ENCODE measurements at places on chromosomes 7 and 10.

DNA sequence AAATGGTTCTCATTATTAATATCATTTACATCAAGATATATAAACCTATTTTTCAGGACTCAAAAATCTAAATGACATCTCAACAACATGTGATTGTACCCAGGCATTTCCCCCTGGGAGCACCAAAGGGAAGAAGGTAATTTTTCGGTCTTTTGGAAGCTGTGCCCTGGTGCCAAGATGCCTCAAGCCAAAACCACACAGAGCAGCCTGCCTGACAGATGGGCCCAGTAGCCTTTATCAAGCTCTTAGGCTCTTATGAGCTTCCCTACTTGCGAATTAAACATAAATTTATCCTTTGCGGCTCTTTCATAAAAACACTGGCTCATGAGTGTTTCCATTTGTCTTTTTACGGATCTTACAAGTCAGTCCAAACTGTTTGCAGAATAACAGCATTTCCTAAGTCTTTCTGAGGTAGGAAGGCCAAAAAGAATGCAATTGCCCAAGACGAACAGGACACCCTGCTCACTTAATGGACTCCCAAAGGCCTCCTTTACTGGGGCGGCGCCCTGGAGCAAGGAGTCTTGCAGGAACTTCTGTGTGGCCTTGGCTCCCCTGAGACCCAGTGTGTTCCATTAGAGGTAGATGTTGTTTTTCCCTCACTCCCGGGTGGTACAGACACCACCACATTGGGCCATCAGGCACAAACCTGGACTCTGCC lies 4.1 kb upstream of the RASSF4 start:
- DNase-seq, result no peak

DNA sequence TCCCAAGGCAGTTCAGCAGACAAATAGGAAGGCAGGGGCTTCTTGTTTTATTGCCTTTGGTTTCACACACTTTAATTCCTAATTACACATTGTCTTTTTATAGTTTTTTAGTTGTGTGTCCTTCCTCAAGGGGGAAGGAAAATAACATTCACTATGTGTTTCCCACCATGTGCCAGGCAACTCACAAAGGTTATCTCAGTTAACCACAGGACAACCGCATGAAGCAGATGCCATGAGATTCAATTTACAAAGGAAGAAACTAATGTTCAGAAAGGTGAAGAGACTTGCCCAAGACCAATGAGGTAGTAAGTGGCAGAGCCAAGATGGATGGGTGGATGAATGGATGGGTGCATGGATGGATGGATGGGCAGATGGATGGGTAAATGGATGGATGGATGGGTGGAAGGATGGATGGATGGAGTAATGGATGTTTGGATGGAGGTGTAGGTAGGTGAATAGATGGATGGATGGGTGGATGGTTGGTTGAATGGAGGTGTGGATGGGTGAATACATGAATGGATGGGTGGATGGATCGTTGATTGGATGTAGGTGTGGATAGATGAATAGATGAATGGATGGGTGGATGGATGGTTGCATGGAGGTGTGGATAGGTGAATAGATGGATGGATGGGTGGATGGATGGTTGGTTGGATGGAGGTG lies 77.9 kb downstream of the ARHGAP22 start:
- DNase-seq, result no peak

DNA sequence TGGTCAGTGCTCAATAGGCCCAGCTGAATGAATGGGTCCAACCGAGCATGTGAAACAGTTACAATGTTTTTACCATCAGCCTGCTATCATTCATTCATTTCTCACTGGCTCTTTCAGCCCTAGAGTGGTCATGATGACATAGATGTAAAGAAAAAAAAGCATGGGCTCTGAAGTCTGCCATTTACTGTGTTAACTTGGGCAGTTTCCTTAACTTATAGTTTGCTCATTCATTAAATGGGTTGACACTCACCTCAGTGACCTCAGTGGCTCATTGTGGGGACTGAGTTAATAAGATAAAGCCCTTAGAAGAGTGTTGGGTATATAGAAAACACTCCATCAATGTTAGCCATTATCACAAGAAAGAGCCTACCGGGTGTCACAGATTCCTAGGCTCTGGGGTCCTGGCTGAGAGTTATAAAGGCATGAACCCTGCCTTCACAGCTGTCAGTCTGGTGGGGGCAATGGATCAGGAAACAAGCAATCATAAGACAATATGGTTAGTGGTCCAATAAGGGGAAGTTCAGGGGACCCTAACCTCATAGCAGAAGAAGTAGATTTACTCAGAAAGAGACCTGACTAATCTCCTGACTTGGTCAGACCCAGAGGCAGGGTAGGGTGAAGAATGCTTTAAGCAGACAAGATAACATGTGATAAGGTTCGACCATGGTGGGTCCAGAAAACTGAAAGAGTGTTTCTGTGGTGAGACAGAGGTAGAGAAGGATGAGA lies 29.7 kb upstream of the GPAM start:
- DNase-seq, result no peak

DNA sequence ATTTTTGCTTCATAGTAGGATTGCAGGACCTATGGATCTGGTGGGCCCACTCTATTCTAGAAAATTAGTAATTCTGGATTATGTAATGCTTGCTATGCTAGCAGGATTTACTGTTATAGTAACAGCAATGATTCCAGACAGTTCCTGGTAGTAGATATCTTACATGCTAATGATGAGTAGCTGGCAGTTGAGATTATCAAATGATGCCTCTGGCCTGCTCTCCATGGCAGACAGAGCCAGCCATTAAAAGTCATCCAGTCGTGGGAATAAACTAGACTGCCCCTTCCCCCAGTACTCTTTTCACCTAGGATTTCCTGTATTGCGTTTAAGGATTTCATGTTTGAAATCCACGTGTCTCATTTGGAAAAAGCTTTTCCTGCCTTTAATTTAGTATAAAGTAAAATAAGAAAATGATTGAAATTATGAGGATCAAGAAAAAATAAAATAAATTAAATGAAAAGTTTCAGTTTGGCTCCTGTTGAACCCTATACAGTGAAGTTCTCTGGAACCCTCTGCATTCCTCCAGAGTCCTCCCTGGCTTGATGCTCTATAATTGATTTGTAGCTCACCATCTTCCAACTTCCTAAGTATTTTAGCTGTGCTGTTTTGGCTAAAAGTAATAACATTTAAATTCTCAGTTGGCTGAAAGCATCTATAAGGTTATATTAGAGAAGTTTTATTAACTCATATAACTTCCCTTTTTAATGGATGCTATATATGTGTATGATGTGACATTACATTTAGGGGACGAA lies 14.6 kb downstream of the UMAD1 start:
- no peak for DNase-seq

DNA sequence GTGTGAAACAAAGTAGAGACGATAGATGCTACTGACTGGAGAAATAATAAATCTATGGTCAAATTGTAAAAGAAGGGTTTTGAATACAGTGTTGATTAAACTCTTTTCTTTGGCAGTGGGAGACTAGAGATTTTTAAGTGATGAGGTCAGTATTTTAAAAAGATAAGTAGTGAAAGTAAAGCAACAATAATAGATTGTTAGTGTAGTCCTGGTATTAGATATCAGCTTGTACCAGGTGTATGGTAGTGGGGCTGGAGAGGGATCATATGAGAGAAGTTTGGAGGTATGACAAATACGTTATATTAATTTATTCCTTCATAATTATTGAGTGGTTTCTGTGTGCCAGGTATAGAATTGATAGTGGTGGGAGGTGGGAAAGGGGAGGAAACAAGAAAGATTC lies 25.2 kb downstream of the PHTF2 start:
- no peak for DNase-seq

GRCh38 chr10:88082806-88083596 lies 219.6 kb downstream of the PTEN start:
- no peak for DNase-seq

DNA sequence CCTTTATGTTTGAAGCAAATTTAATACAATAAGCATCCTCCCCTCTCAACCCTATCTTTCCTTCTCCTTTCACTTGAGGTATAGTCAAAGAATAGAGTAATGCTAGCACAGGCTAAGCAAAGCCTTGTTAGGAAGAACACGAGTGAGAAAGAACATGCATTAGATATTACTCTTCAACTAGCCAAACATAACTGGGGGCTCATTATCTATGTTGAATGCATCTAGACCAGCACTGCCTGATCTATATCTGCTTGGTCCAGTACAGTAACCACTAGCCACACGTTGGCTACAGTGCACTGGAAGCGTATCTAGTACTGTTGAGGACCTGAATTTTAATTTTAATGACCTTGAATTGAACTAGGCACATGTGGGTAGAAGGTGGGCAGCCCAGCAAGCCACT lies 21.0 kb downstream of the SFMBT2 start:
- no peak for DNase-seq

GRCh38 chr7:29639886-29640595 lies 76.4 kb downstream of the PRR15 start:
- DNase-seq, result no peak

DNA sequence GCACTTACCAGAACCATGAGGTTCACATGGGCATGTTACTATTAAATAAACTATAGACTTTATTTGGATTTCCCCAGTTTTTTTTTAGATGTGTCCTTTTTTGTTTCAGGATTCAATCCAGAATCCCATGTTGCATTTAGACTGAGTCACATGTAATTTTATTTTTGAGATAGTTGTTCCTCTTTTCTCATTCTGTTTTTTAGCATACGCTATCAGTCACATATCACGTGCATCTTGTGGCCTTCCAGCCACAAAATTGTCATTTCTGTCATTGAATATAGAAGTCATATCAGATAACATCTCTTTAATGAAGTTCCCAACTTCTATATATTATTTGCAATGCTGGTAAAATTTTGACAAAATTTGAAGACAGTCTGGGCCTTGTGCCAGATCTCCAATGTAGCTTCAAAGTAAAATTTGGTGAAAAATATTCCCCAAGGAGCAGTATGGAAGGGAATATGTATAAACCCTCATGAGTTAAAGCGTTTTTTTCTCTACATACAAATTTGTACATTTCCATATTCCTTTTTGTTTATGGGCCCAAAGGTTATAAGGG lies 132.3 kb upstream of the MKI67 start:
- DNase-seq, result no peak

GRCh38 chr7:108253275-108254044 lies 123.3 kb upstream of the LAMB4 start:
- peak; percentile 58 for DNase-seq

DNA sequence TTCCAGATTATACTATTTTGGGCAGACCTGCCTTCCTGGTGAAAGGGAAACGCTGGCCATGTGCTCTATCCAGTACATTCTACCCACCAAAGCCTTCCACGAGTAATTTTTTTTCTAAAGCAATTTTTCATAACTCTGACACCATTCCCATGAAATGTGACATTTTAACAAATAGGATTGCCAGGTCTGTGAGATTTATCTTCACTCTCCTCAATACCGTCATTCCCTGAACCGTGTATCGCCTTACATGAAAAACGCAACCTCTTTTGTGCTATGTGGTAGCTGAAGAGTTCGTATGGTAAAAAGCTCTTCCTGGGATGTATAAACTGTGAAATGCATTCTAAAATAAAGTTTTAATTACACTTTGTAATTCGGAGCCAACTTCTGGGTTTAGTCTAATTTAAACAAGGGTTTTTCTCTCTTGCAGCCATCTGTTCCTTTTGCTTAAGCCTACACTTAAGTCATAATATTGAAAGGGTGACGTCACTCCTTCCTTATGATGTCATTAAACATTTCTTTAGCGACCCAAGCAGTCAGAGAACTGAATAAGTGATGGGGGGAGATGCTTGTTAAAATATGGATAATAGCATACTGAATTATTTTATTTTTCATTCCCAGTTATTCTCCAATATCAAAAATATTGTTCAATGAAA lies 27.7 kb downstream of the C1QL3 start:
- no peak for DNase-seq

- no peak for DNase-seq
Observed at GRCh38 chr10:125738206-125738605, 18.7 kb downstream of the EDRF1 start.

- no peak for DNase-seq
Observed at GRCh38 chr10:89302625-89303024, 779 bp downstream of the IFIT2 start.

- no peak for DNase-seq
Observed at GRCh38 chr10:21272643-21273399, 252.7 kb downstream of the SKIDA1 start.

GRCh38 chr10:93139059-93139655 lies 65.5 kb downstream of the CYP26A1 start:
- no peak for DNase-seq

- DNase-seq, result no peak
Observed at GRCh38 chr7:121140790-121141189, 152.3 kb downstream of the CPED1 start.

DNA sequence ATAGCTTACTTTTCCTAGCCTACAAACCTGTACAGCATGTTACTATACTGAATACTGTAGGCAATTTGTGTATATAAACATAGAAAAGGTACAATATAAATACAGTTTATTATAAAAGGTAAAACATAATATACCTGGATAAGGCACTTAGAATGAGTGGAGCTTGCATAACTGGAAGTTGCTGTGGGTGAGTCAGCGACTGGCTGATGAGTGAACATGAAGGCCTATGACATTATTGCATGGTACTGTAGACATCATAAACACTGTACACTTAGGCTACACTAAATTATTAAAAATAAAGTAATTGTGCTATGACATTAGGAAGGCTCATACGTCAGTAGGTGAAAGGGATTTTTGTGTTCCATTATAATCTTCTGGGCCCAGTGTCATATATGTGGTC lies 228.8 kb downstream of the HDAC9 start:
- no peak for DNase-seq

- no peak for DNase-seq
Observed at GRCh38 chr7:123051916-123052315, 56.4 kb upstream of the TAS2R16 start.

GRCh38 chr10:91316486-91316885 lies 93.7 kb upstream of the HECTD2 start:
- no peak for DNase-seq

DNA sequence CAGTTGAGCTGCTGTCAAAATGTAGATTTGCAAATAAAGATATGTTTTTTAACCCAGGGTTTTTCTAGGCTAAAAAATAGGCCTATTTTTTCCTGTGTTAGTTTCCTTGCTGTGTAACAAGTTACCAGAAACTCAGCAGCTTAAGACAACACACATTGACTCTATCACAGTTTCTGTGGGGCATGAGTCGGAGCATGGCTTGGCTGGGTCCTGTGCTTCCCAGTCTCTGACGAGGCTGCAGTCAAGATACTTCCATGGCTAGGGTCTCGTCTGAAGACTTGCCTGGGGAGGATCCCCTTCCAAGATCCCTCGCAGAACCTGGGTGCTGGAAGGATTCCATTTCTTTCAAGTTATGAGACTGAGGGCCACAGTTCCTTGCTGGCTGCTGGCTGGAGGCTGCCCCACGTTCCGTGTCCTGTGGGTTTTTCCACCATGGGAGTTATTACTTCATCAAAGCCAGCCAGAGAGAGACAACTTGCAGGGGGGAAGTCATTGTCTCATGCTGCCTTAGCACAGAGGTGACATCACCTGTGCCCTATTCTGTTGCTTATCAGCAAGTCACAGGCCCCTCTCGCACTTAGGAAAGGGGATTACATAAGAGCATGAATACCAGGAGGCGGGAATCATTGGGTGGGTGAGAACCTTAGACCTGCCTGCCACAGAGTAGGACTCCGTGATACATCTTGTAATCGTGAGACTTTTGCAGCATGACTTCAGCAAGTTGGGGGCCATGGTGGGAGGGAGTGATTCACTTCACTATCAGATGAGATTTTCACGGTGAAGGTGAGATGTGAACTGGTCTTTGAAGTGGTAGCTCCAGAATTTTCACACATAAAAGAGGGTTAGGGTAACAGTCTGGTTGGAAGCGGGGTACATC lies 77.9 kb downstream of the CCNY start:
- no peak for DNase-seq

GRCh38 chr7:44320141-44320540 lies 5.3 kb downstream of the CAMK2B start:
- DNase-seq, result no peak

GRCh38 chr10:80288849-80289248 lies 609 bp downstream of the MAT1A start:
- no peak for DNase-seq
